ENCODE measurements at places on chromosomes 6 and 20.

GRCh38 chr6:53492860-53493634 is 51.9 kb downstream of the GCLC start:
- peak; percentile 69 for DNase-seq

GRCh38 chr6:151289399-151290007 is 49.7 kb downstream of the AKAP12 start:
- DNase-seq = peak; percentile 78

DNA sequence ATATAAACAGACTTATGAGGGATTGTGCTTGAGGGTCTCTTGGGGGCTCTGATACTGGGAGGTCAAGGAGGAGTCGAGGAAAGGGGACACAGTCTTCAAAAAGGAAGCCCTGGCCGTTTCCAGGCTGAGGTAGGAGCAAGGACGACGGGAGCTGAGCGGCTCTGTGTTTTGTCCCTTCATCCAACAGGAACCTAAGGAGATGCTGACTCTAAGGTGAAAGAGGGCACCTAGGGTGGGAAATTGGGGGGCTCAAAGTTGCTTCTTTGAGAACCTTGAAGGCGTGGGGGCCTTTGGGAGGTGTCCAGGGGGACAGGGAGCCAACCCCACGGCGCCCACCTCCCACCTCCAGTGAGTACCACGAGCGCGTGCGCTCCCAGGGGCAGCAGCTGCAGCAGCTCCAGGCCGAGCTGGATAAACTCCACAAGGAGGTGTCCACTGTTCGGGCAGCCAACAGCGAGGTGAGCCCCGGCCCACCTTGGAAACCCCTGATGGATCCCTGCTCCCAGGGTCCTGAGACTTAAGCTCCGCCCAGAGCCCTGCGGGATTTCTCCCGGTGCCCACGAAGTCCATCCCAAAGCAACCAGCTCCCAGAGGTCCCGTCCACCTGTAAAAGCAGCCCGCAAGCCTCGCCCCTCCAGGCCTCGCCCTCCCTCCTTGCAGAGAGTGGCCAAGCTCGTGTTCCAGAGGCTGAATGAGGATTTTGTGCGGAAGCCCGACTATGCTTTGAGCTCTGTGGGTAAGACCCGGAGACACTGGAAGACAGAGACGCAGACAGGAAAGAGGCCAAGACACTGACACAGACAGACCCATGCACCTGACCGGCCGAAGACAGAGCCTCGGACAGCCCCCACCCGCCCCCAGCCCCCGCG is 2.9 kb downstream of the SPAG4 start:
- peak; percentile 79 for DNase-seq

GRCh38 chr6:143971482-143972205 is 36.4 kb downstream of the PLAGL1 start:
- DNase-seq = no peak

- DNase-seq = no peak
Observed at GRCh38 chr6:149627672-149628071, 20.8 kb downstream of the KATNA1 start.

- DNase-seq = no peak
Observed at GRCh38 chr6:41757931-41758640, 10.9 kb upstream of the PGC start.

GRCh38 chr20:51700809-51701285 is 67.3 kb downstream of the ATP9A start:
- peak; percentile 66 for DNase-seq

GRCh38 chr6:124970763-124971162 is 8.5 kb downstream of the RNF217 start:
- no peak for DNase-seq

Measured in activated CD4-positive, alpha-beta T cell treated with anti-CD3 and anti-CD28 coated beads, Interleukin-2, amount 10 ng/mL, durations not matched to agents 24 days and 14 days (primary cell).